ENCODE measurements at places on chromosomes 6 and 20. TPM values are rescaled to one million over a fixed set of nuclear protein-coding genes. Genes with fewer than 3 reads are reported as not detected.

OPRM1 gene
- not detected for total RNA-seq

GABRR1 gene
- not detected for total RNA-seq

KCNQ2 gene
- total RNA-seq, result not detected

MATN4 gene
- not detected for total RNA-seq

EPPIN gene
- total RNA-seq, result not detected

TREML1 gene
- total RNA-seq, result 1.4 TPM

ZBTB2 gene
- 27.4 TPM for total RNA-seq

ZSCAN23 gene
- total RNA-seq, result 0.36 TPM

SNAP25 gene
- not detected for total RNA-seq

CYP24A1 gene
- total RNA-seq, result not detected

TIAM2 gene
- total RNA-seq, result 11.1 TPM
